ENCODE measurements at places on chromosomes 1 and 21.
A peak's percentile ranks its signal among the peaks of the same experiment; 100 is the strongest.

DNA sequence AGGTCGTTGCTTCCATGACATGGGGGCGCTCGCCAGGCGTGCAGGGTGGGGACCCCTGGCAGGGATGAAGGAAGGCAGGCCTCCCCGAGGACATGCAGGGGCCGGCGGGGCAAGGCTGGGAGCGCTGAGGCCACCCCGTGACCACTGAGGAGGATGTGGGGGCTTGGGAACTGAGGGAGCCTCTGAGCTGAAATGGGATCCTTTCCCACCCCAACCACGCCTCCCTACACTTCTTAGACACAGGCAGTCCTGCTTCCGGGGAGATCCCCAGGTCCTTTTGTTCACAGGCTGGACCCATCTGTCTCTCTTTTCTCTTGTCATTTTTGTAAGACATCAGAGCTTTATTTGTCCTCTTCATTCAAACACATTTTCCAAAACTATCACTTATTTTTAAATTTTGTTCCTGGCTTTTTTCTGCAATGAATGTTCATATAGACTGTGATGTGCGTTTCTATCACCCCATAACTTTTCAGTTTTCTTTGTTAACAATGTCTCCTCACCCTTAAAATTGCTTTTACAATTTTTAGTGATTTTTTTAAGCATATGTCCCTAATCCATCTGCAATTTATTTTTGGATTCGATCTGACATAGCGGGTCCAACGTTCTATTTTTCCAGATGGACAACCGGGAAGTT, 156.7 kb upstream of the BACE2 start:
- no peak for DNase-seq

- no peak for DNase-seq
These were observed 82.4 kb downstream of the FAF1 start for GRCh38 chr1:50877641-50878040.

- DNase-seq, result no peak
These were observed 78.4 kb downstream of the RGS21 start for GRCh38 chr1:192395211-192395610.

DNA sequence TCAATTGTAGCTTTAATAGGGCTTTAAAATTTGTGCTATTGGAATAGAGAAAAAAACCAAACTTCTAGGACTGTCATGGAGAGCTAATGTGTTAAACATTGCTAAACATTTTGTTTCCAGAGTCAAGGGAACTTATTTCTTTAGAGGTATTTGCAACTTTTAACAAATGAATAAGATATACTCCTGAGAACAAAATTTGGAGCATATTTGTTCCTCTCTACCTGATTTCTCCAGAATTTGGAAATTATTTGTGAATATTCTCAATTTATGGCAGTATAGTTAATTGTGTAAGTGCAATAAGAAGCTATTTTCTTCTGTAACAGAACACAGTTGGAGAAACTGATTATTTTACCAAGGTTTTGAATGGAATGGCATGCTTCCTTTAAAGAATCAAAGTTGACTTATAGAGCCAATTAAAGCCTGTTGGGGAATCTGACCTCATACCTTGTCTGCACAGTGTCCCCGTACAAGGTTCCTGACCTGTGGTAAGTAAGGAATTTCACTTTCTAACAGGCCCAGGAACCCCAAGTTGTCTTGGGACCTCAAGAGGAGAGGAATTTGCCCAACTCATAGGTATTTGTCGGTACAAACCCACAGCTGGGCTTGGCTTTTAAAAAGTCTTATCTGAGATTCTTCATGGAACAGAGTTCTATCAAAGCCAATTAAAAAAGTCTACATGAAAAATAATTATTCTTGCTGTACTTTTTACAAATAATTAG, 72.6 kb upstream of the CSF1 start:
- no peak for DNase-seq

DNA sequence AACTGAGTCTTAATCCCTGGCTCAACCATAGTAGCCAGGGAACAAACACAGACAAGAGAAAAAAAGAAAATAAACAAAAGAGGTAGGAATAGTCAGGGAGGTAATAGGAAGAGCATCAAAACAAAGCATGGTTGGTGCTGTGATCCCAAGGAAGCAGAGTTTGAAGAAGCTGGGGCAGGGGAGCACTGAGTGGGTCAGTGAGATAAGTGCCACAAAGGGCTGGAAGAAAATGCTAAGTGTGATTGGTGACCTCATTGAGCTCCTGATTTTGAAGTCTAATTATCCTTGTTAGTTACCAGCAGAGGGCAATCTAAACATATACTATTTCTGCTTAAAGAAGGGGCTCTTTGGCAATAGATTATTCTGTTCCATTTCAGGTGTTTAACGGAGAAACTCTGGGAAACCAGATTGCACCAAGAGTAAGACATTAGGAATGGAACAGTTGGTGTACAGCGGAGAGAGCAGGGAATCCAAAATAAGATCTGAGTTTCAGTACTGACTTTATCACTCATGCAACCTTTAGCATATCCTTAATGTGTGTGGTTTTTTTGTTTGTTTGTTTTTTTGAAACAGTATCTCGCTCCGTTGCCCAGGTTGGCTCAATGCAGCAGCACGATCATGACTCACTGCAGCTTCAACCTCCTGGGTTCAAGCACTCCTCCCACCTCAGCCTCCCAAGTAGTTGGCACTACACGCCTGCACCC, 30.7 kb upstream of the KIAA1614 start:
- peak; percentile 70 for DNase-seq

DNA sequence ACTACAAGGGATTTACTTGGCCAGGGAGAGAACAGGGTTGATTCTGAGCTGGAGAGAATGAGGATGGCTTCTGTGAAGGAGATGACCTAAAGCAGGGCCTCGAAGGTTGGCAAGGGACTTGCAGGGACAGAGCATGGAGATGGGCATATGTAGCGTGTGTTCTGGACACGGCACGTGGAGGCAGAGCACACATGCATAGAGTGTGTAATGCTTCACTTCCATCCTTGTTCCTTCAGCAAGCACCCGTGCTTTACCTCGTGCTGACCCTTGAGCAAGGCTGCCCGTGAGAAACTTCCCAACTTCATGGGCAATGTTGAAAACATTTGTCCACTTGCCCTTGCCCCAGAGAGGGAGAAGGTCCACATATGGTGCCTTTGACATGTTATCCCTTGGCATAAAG, 33.1 kb downstream of the NFIA start:
- DNase-seq, result no peak

DNA sequence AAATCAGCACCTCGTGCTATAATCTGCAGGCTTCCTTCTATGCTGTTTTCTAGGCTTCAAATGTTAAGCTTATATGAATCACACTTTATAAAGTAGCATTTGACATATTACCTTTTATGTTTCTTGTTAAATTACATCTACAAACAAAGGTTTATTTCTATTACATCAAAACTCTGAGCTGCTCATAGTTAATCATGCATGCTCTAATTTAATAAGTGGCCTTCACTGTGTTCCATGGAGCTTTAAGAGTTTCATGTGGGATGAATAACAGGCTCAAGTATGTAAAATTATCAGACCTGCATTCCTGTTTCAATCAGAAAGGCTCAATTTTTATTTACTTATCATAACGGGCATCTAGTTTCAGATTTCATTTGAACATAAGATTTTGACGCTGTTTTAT, 13.0 kb downstream of the SLC19A2 start:
- DNase-seq, result no peak

DNA sequence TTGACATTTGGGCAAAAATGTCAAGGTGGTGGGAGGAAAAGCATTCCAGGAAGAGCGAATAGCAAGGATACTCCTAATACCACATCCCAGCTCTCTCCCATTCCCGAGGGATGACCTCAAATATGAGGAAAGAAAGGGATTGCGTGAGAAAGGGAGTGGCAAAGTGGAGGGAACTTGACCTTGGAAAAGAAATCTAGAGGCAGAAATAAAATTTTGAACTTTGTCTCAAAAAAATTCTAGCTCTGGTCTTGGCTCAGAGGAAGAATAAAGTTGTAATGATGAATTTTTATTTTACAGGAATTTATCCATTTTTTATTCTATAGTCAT, 127.8 kb downstream of the TBX19 start:
- no peak for DNase-seq

- DNase-seq, result peak; percentile 80
These were observed 44.1 kb upstream of the ARHGEF16 start for GRCh38 chr1:3410142-3410925.

GRCh38 chr1:117657031-117657430, 51.2 kb downstream of the TENT5C start:
- DNase-seq, result peak; percentile 57

- DNase-seq, result no peak
These were observed 404.7 kb upstream of the VAMP3 start for GRCh38 chr1:7366286-7366954.

GRCh38 chr1:98101364-98101763, 180.5 kb upstream of the DPYD start:
- DNase-seq, result no peak

DNA sequence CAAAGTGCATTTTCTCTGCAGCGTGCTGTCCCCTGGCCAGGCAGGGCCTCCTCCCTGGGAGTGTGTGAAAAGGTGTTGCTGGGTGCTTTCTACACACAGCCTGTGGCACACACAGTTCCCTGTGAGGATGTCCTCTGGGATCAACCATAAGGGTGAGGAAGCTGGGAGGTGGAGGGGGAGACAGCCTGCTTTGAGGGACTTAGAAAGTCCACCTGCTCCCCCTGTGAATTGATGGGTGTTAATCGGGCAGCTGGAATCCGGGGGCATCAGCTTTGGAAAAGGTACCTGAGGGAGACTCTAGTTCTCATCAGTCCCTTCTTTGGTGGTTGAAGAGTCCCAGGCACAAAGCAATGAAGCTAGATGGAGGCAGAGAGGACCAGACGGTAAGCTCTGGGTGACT, 35.8 kb downstream of the LHX4 start:
- no peak for DNase-seq

- DNase-seq, result no peak
These were observed 1.2 kb upstream of the SLC25A33 start for GRCh38 chr1:9537863-9538668.

- no peak for DNase-seq
These were observed 867.3 kb downstream of the TTLL7 start for GRCh38 chr1:83131692-83131955.

- no peak for DNase-seq
These were observed 17.9 kb upstream of the RAP1GAP start for GRCh38 chr1:21687081-21687529.

DNA sequence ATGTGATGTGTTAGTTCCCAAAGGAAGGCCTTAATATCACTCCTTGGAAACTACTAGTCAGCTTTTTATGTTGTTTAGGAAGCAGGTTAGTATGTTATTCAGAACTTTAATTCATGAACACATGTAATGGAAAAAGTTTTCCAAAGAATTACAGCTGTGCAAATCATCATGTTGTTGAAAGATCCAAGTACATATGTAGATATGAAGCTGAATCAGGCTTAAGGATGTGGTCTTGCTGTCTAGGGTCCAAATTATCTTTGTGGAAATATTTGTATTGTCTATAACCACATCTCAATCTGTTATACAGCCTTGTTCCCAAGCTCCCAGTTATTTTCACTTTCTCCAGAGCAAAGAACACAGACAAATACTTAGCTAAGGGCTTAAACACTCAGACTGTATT, 231.6 kb downstream of the TPR start:
- no peak for DNase-seq

GRCh38 chr1:183180218-183180617, 5.8 kb upstream of the LAMC2 start:
- peak; percentile 78 for DNase-seq

DNA sequence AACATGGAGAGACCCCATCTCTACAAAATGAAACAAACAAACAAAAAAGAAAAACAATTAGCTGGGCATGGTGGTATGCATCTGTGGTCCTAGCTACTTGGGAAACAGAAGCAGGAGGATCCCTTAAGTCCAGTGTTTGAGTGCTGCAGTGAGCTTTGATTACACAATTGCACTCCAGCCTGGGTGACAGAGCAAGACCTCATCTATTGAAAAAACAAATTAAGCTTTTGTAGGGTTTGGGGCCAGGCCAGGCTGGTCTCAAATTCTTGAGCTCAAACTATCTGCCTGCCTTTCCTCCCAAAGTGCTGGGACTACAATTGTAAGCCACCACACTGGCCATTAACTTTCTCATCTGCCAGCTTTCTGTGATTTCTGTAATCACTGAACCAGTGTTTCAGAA, 27.2 kb downstream of the NIPAL3 start:
- no peak for DNase-seq

DNA sequence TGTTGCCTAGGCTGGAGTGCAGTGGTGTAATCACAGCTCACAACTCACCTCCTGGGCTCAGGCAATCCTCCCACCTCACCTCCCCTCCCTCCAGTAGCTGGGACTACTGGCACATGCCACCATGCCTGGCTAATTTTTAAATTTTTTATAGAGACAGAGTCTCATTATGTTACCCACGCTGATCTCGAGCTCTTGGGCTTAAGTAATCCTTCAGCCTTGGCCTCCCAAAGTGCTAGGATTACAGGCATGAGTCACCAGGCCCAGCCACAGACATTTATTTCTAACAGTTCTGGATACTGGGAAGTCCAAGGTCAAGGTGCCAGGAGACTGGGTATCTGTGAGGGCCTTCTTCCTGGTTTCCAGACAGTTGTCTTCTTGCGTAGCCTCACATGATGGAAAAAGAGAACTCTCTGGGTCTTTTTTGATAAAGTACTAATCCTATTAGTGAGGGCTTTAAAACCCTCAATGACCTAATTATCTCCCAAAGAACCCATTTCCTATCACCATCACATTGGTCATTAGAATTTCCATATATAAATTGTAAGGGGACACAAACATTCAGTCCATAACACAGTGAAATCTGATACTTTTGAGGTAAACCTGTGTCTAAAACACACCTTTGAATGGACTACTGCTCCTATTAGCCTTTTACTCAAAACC, 67.9 kb downstream of the PHACTR4 start:
- DNase-seq, result no peak

- no peak for DNase-seq
These were observed 12.4 kb downstream of the LMOD1 start for GRCh38 chr1:201933840-201934430.

- DNase-seq, result no peak
These were observed 2.8 kb downstream of the CFHR4 start for GRCh38 chr1:196890668-196891067.

DNA sequence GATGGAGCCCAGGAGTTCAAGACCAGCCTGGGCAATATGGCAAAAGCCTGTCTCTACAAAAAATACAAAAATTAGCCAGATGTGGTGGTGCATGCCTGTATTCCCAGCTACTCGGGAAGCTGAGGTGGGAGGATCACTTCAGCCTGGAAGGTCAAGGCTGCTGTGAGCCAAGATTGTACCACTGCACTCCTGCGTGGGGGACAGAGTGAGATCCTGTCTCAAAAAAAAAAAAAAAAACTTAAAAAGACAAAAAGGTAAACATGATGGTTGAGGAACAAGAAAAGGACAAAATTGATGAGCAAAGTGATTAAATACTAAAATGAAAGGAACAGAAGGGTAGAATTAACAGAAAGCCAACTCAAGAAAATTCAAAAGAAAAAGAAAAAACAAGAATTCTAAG, 30.6 kb downstream of the SNRPE start:
- DNase-seq, result no peak

GRCh38 chr1:45348609-45348965, 8.3 kb upstream of the MUTYH start:
- DNase-seq, result no peak

Measured in AG20443 (cell line).